H9 (cell line): ENCODE measurements at places on chromosomes 5 and 9. TPM values are rescaled to one million over a fixed set of nuclear protein-coding genes. Genes with fewer than 3 reads are reported as not detected.

Gene CCNJL
- total RNA-seq, result 26.9 and 29.7 TPM in 2 replicates

GRCh38 chr5:66850354-66851075, 254.3 kb downstream of the MAST4 start:
- no peaks in the 10 kb centered on the region for H3K36me3 ChIP-seq
- H3K4me1 ChIP-seq, result no peaks in the 10 kb centered on the region
- H3K4me3 ChIP-seq, result no peak overlapping the region
- no peaks in the 10 kb centered on the region for H3K27me3 ChIP-seq

Gene OR1N1
- not detected in 2 replicates for total RNA-seq

Gene SLC6A19
- total RNA-seq, result not detected in 2 replicates

DNA sequence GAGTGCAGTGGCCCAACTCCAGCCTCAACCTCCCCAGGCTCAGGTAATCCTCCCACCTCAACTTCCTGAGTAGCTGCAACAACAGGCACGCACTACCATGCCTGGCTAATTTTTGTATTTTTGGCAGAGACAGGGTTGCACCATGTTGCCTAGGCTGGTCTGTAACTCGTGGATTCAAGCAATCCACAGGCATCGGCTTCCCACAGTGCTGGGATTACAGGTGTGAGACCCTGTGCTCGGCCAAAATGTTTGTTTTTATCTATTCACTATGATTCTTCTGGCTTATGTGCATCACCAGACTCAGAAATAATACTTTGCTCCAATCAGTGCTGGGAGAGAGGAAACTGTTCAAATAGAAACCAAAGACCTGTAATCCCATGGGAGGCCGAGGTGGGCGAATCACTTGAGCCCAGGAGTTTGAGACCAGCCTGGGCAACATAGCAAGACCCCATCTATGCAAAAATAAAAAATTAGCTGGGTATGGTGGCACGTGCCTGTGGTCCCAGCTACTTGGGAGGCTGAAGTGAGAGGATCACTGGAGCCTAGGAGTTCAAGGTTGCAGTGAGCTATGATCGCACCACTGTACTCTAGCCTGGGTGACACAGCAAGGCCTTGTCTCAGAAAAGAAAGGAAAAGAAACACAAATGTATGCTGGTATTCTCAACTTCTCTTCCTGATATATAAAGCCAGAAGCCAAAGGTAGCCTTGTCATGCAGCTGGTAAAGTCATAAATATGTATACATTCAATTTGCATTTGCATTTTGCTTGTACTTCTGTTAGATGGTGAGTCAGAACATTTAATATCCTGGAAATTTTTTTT, 4.5 kb downstream of the PIP5K1B start:
- H3K4me3 ChIP-seq, result no peak overlapping the region
- H3K27me3 ChIP-seq, result peaks cover 7% of the 10 kb centered on the region; the same call in 1 of the 2 replicates
- H3K4me1 ChIP-seq, result no peaks in the 10 kb centered on the region
- no peak overlapping the region for H3K27ac ChIP-seq
